ENCODE measurements at places on chromosomes 5 and 9.

DNA sequence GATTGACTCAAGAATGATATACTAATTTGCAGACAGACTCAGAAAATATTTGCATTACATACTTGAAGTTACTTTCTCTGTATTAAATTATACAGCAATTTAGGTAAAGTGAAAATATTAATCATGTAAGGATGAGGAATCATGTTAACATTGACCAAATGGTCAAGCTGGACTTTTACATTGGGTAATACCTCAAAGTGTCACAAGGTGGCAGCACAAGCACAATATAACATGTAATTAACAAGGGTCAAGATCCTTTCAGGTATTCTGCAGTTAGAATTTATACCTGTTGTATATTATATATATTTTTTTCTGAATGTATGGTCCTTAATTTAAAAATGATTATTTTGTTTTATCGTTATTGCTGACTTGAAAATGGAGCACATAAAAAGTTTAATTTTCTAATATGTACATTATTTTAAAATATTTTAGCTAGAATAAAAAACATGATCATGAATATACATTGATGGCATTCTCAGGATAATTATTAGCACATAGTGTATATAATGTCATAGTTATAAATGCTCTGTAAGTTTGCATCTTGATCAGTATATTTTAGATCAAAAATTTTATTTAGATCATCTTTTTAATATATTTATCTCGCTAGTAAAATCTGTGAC, 8.6 kb downstream of the HAPLN1 start:
- no peak for DNase-seq

- DNase-seq = no peak
Observed at GRCh38 chr9:7011395-7012067, 253.8 kb downstream of the KDM4C start.

- DNase-seq = no peak
Observed at GRCh38 chr5:113387844-113388243, 46.9 kb downstream of the TSSK1B start.

- no peak for DNase-seq
Observed at GRCh38 chr5:113176196-113176595, 199.6 kb downstream of the DCP2 start.

GRCh38 chr5:35309365-35310130, 79.3 kb upstream of the PRLR start:
- no peak for DNase-seq

- DNase-seq = no peak
Observed at GRCh38 chr5:33476992-33477391, 36.2 kb downstream of the TARS1 start.

- no peak for DNase-seq
Observed at GRCh38 chr9:115469841-115470240, 351.9 kb upstream of the TNC start.

DNA sequence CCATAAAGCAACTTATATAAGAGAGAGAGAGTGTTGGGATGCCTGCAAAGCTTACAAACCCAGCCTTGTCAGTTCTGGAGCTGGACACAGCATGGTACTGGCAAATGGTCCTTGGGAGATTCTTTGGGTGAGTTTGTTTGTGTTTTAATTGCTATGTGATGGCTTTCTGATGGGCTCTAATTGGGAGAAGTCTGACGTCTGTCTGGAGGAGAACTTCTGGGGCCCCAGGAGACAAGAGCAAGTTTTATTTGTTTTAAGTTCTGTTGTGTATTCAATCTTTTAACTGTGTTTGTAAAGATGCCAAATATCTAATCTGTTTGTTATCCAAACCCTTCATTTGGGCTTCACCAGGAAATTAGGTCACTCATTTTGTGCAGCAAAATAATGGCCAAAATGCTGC, 50.3 kb upstream of the AFAP1L1 start:
- no peak for DNase-seq

GRCh38 chr5:123700624-123701287, 188.8 kb downstream of the CSNK1G3 start:
- no peak for DNase-seq

GRCh38 chr5:150989695-150990094, 30.7 kb upstream of the GPX3 start:
- DNase-seq = no peak

GRCh38 chr5:181234455-181235306, 9.0 kb downstream of the RACK1 start:
- no peak for DNase-seq

DNA sequence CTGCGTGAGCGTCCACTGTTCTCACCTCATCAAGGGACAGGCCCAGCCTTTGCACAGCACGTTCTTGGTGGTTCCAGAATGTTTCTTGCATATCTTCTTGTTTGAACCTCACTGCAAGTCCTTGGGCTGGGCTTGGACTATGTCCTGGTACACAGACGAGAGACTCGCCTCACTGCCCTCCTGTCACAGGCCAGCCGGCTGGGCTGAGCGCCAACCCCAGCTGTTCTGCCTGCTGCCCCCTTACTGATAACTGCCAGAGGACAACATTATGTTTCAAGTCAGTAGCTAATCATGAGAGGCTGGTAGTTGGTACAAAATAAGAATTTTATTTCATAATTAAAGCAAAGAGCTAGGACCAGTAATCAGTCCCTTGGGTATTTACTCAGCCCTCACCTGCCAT, 52.8 kb upstream of the LRRTM2 start:
- no peak for DNase-seq

DNA sequence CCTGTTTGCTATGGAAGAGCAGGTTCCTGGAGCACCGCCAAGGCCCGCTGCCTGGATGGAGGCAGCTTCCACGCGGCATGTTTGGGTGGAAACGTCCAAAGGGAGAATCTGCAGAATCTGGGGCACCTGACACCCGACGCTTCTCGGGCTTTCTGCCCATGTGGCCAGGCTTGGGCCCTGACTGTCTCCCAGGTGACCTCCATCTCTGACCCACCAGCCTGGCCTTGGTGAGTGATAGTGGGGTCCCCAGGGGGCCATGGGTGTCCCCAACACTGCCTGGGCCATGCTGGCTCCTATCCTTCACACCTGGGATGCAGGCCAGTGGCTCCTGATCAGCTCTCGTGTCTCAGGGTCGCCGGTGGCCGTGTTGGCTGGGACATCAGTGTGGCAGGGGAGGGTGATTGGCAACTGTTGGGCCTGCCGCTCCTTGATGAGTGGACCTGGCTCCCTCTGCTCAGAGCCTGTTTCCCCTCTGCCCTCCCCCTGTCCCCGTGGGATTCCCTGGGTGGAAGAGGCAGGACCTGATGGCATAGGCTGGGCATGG, 34.0 kb downstream of the GLT6D1 start:
- no peak for DNase-seq

- DNase-seq = no peak
Observed at GRCh38 chr9:23743036-23743435, 83.0 kb downstream of the ELAVL2 start.

GRCh38 chr9:105331755-105332154, 87.3 kb downstream of the SLC44A1 start:
- DNase-seq = no peak

- DNase-seq = no peak
Observed at GRCh38 chr5:119655061-119655460, 25.7 kb downstream of the FAM170A start.

DNA sequence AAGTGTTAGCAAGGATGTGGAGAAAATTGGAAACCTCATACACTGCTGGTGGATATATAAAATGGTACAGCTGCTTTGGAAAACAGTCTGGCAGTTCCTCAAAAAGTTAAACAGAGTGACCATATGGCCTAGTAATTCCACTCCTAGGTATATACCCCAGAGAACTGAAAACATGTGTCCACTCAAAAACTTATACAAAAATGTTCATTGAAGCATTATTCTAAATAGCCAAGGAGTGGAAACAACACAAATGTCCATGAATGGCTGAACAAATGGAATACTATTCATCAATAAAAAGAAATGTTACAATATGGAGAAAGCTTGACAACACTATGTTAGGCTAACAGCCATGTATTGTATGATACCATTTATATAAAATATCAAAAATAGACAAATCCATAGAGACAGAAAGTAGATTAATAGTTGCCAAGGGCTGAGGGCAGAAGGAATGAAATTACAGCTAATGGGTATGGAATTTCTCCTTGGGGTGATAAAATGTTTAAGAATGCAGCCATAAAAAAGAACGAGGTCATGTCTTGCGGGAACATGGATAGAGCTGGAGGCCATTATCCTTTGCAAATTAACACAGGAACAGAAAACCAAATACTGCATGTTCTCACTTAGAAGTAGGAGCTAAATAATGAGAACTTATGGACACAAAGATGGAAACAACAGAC, 33.6 kb upstream of the FBP1 start:
- DNase-seq = no peak

DNA sequence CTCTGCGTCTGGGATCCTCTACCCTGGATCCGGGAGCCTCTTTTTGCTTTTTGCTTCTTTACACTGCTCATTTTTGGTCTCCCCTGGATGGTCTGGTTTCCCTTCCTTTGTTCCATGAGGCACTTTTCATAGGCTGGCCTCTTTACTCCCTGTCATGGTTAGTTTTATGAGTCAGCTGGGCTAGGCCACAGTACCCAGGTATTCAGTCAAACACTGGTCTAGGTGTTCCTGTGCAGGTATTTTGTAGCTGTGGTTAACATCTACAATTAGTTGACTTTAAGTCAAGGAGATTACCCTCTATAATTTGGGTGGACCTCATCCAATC, 17.5 kb downstream of the ANKRD33B start:
- no peak for DNase-seq

DNA sequence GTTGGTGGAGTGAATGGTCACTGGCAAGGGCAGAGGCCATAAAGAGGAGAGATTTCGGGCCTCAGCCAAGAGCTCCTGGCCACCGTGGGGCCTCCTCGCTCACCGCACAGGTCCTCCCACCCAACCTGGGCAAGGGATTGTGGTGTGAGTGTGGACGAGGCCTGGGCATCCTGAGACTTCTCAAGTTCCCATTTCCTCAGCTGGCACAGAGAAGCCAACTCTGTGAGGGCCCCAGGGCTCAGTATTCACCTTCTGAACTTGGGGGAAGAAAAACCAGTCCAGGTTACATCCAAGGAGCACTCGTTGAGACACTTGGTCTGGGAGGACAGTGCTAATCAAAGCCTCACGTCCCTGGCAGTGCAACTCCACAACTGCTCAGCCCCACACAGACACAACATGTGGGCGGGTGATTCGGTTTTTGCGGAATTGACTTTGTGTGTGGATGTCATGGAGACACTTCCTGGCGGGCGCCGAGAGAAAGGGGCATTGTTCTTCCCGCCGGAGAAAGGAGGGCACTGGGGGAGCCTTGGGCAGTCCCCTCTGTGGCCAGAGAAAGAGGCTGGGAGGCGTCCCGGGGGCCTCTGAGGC, 28.5 kb upstream of the NKD2 start:
- DNase-seq = no peak

DNA sequence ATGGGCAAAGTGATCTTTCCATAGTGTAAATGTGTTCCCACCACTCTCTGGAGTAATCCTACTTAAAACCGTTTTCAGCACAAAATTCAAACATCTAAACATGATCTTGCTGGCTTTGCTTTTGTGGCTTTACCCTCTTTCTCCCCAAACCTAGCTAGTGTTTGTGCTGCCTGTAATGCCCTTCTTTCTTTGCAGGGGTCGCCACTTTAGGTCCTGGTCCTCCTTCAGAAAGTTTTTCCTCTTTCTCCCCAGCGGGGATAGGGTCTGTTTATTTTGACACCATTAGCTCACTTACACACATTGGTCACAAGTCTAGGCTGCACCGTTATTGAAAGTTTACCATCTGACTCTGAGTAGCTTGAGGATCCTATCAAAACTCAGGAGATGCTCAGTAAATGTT, 736 bp upstream of the HSD17B4 start:
- DNase-seq = no peak

GRCh38 chr5:9721161-9721560, 91.0 kb upstream of the TAS2R1 start:
- no peak for DNase-seq

- DNase-seq = no peak
Observed at GRCh38 chr9:3824581-3824980, 298.8 kb upstream of the RFX3 start.

DNA sequence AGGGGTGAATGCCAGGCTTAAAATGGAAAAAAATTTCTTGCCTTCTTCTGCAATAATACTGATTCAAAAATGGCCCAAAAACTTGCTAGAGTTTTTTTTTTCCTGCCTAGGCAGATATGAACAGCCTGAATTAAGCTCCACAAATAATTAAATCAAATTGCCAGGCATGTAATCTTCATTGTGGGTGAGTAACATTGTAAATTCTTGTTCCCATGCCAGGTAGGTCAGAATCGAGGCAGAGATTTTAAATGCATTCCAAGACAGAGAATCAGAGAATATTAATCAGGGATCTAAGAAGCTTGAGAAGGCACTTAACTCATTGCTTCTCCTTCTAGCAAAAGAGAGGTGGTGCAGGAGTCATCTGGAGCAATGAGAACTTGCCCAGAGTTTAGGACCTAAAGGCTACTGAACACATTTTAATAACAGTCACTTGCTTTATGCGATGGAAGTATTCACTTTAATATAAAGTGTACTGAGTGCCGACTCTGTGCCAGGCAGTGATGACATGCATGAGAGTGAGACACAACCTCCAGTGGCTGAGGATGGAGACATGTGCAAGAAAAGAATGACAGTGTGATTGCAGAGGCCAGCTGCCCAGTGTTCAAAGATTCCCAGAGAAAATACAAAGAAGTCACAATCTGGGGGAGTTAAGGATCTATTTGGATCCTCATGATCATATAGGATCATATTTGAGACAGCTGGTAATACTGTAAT, 102.3 kb downstream of the APBA1 start:
- DNase-seq = no peak

DNA sequence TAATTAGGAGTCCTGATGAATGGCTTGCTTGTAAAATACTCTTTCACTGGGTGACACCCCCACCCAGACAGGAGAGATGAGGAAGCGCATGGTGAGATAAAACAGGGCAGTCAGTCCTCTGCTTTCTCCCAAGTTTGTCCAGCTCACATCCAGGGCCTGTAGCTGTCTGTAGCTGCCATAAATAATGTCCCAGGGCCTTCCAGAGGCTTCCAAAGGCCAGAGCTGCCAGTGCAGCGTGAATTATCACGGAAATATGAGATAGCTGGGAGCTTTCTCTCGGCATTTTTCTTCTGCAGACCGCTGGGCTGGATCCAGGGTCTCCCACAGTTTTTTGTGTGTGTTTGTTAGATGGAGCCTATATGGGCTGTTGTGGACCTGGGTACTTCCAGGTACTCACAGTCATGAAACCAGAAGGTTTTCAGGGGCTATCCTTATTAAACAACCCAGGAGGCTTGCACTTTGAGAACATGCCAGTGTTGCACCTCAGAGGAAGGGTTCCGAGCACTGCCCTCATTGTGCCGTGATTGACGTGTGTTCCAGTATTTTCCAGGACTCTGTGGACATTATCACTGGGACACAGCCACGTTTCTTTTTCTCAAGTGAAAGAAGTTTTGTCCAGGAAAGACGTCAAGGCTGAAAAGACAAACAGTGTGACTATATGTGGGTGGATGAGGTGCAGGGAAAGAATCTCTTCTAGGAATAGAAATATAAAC, 117.5 kb downstream of the FGF1 start:
- DNase-seq = no peak

GRCh38 chr5:67161767-67162166, 34.8 kb downstream of the CD180 start:
- no peak for DNase-seq

- DNase-seq = no peak
Observed at GRCh38 chr5:160272264-160272663, 40.1 kb downstream of the CCNJL start.

GRCh38 chr5:110398951-110399350, 327.5 kb downstream of the TMEM232 start:
- DNase-seq = no peak

All from esophagus squamous epithelium (tissue), 5 donors.